ENCODE measurements at places on chromosomes 2 and 18. TPM values are rescaled to one million over a fixed set of nuclear protein-coding genes. Genes with fewer than 3 reads are reported as not detected.
A peak's percentile ranks its signal among the peaks of the same experiment; 100 is the strongest.

GRCh38 chr2:8098476-8099266 lies 583.2 kb upstream of the ID2 start:
- DNase-seq, result no peak

GRCh38 chr2:130768191-130768855 lies 13.0 kb downstream of the AMER3 start:
- no peak for DNase-seq

- no peak for DNase-seq
Observed at GRCh38 chr2:196276421-196276820, 105.0 kb upstream of the STK17B start.

- DNase-seq, result no peak
Observed at GRCh38 chr18:50523165-50523564, 36.7 kb upstream of the MAPK4 start.

DNA sequence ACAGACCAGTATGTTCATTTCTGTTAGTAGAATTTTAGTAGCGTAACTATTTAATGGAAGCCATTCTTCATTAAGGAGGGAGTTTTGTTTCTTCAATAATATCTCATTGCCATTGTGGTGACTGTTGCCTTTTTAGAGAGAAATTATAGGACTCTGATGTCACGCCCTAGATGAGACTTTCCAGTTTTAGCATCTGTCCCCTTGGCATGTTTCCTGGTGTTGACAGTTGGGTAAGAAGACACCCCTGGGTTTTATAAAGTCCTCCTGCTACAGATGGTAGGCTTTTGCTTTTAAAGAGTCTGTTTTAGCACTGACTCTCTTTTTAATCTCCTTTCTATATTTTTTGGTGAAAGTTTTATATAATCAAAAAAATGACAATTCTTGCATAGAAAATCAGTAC lies 41.9 kb downstream of the KCNJ3 start:
- peak; percentile 14 for DNase-seq

GRCh38 chr2:120842456-120843439 lies 107.1 kb downstream of the GLI2 start:
- DNase-seq, result no peak

DNA sequence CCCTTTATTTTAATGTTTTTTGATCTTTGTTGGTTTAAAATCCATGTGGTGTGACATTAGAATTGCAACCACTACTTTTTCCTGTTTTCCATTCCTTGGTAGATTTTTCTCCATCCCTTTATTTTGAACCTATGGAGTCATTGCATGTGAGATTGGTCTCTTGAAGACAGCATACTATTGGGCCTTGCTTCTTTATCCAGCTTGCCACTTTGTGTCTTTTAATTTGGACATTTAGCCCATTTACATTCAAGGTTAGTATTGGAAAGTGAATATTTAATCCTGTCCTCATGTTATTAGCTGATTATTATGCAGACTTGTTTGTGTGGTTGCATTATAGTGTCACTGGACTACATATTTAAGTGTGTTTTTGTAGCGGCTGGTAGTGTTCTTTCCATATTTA lies 782.9 kb downstream of the SLC4A3 start:
- no peak for DNase-seq

DNA sequence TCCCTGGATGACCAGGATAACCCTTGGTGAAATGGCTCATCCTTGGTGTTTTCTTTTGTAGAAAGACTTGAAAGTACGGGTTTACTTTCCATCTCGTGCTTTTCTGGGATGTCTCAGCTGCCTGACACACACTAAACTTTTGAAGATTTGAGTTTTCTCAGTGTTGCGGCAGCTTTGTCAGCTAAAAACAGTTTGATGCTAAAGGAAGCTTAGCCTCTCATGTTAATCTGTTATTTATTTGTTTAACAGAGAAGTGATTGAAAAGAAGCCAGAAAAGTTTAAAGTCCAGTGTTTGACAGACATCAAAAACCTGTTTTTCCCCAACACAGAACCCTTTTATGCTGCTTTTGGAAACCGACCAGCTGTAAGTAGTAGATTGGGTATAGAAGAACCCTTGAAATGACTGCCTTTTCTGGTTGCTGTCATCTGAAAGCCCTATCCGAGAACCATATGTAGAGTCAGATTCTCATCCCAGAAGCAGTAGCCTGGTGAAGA lies 72.8 kb downstream of the LPIN1 start:
- DNase-seq, result no peak

The CNPPD1 gene
- 24.1 TPM for total RNA-seq

The LOXHD1 gene
- 2.8 TPM for total RNA-seq

DNA sequence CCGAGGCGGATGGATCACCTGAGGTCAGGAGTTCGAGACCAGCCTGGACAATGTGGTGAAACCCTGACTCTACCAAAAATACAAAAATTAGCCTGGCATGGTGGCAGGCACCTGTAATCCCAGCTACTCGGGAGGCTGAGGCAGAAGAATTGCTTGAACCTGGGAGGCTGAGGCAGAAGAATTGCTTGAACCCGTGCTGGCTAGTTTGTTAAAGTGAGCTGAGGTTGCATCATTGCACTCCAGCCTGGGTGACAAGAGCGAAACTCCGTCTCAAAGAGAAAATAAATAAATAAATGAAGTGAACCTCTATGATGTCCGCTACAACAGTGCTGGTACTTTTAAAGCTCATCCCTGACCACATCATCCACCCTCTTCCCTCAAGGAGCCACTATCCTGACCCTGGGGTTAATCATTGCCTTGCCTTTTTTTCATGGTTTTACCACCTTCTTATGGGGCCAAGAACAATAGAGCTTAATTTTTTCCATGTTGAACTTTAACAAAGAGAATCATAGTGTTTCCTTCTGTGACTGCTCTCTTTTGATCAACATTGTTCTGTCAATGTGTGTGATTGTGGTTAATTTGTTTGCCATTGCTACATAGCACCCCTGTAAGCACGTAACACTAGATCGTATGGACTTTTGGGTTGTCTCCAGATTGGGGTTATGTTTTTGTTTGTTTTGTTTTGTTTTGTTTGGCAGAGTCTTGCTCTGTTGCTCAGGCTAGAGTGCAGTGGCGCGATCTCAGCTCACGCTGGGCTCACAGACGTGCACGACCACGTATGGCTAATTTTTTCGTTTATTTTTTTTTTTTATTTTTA lies 17.1 kb upstream of the ATRAID start:
- DNase-seq, result no peak

GRCh38 chr18:59517446-59518165 lies 158.5 kb upstream of the LMAN1 start:
- peak; percentile 36 for DNase-seq

DNA sequence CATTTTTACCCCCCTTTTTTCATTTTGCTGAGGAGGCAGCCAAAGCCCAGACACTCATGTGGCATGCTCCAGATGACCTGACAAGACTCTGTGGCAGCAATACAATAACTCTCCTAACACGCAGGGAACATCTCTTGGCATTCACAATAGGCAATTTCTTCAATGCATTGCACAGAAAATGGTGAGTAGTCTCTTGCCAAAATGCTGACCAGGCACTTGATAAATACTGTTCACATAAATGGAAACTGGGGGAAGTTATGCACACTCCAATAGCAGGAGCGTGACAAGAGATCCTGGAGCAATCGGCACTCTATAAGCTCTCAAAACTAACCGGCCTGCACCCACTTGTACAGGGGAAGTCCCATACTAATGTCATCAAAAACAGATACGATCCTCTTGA lies 66.3 kb downstream of the NBAS start:
- DNase-seq, result no peak
